Fibroblast of mammary gland (primary cell): ENCODE measurements at places on chromosomes 4 and X.

DNA sequence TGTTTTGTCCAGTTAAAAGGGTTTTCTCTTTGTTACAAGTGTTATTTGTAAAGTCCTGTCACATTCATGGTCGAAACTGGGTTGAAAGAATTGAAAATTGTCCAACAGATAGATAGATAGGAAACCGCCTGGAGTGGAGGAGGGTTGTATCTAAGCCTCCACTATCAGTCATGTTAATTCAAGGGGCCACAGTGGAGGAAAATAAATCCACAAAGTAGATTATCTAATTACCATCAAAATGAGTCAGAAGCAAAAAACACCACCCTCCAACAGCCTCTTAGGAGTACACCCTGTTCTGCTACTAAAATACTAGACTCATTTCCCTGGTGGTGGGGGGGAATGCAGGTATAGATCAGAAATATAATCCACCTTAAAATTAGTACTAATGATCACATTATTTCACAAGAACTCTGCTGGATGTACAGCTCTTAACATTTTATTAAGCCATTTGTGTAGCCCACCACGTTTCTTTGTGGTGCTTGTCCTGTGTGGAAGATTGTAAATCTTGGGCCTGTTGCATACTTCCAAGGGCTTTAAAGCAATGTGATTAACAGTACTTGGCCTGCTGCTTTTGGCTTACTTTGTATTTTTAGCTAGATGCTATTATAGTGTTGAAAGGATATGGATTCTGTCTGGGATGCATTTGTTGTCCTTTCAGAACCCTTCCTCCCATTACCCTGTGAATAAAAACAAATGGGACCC is 26.8 kb downstream of the RBBP7 start:
- no peak for DNase-seq

GRCh38 chr4:3762753-3763549 is 3.2 kb upstream of the ADRA2C start:
- no peak for DNase-seq

DNA sequence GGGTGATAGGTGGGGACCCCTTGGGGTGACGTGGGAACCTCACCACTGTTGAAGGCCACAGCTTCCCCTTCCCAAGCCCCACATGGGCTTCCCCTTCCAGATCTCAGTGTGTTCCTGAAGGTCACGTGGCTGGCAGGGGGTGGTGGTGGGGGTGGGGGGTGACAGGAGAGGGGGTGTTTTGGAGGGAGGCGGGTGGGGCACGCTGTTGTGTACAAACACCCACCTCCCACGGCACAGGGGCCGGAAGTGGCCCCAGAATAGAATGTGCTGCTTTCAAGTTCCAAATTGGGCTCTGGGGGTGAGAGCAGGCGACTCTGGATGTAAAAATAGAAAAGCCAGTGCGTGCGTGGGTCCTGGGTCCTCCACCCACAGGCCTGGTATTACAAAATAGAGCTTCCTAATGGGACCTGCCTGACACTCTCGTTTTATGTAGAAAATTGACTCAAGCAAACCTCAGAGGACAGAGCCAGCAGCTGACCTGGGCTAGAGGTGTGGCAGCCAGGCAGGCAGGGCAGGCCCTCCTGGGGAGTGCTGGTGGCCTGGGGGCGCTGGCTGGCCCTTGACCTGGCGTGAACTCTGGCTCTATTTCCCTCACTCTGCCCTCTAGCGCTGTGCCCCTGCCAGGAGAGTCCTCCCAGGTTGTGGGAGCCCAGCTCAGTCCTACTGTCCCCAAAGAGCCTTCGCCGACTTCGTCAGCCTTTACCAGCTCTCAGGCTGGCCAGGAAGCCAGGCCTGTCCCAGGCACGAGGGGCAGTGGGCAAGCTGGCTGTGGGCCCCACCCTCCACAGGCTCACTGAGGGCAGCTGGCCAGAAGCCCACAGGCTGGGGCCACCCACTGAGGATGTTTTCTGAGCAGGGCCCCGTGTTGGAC is 5.4 kb upstream of the SH3BP2 start:
- no peak for DNase-seq

DNA sequence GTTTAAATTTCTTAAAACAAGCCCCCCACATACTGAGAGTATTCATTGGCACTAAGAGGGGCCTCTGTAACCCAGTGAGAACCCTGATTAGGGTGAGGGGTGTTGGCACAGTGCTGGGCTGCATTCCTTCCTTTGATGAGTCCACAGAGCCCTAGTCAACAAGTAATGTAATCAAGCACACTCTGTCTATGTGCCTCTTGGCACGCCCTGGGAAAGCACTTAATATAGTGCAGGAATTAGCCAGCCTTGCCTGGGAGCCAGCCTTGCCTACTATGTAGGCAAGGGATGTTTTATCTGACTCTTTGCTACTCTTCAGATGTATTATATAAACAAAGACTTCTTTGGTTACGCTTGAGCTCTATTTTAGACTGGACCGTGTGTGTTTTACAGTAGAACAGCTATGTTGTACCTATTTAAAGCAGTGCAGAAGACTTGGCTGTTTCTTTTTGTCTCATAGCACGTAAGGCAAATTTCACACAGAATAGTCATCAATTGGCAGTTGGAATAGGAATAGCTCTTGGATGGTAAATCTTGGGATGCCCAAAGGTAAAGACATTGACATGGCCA is 64.3 kb downstream of the FRAS1 start:
- DNase-seq: no peak

GRCh38 chr4:175739612-175740011 is 72.5 kb downstream of the GPM6A start:
- no peak for DNase-seq

GRCh38 chrX:39728025-39728424 is 369.7 kb downstream of the BCOR start:
- peak; percentile 55 for DNase-seq

- DNase-seq: no peak
Observed at GRCh38 chrX:54937416-54937815, 16.8 kb downstream of the TRO start.

GRCh38 chrX:27767387-27767786 is 40.4 kb upstream of the MAGEB10 start:
- peak; percentile 2 for DNase-seq
